HCEC 1CT (cell line): ENCODE measurements at places on chromosomes 4 and X.

- no peak for DNase-seq
These were observed 1552.6 kb downstream of the C4orf33 start for GRCh38 chr4:130648570-130648969.

GRCh38 chr4:121978172-121978516, 26.3 kb upstream of the TRPC3 start:
- DNase-seq: no peak

DNA sequence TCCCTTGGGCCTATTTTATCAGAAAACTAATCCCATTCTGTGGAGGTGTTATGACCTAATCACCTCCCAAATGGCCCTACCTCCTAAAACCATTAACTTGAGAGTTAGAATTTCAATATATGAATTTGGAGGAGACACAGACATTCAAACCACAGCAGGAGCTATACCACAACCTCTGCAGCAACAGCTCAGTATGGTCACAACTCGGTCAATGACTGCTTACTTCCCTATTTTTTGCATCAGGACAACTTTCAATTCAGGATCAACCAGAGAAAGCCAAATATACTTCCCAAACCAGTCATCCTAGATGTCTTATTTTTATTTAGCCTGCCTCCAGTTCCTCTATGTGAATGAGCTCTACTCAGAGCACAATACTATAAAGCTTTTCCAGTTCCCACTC, 11.3 kb upstream of the SMARCA5 start:
- DNase-seq: no peak

- peak; percentile 20 for DNase-seq
These were observed 507 bp downstream of the LIN54 start for GRCh38 chr4:83010111-83010521.

GRCh38 chr4:76380561-76380960, 40.4 kb downstream of the CCDC158 start:
- DNase-seq: no peak

DNA sequence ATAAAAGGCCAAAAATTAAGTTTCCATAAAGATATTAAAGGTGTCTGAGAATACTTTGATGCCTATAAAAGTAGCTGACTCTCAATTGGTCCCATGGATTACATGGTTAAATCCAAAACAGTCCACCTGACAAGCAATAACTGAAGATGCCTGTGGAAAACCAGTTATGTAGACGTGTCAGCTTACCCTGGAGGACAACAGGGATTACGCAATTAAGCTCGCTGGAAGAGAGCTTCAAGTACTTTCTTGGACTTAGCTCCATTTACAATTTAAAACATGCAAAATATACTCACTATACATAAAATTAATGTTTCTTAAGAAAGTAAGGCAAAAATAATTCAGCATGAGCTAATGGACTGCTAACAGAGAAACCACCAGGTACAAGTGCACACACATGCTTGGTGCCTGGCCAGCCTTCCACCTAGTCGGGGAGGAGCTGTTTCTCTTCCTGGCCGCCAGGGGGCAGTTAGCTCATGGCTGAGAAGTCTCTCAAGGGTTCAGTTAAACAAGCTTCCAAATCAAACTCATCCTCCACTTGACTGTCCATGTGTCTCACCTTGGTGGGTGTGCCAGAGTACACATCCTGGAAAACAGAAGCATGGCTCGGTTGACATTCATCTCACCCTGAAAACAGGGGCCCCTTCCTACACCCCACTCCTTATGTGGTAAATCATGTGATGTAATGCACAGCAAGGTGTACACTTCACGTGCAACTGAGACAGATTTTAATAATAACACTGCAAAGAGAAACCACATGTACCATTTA, 9.2 kb upstream of the FAM53A start:
- DNase-seq: peak; percentile 62

DNA sequence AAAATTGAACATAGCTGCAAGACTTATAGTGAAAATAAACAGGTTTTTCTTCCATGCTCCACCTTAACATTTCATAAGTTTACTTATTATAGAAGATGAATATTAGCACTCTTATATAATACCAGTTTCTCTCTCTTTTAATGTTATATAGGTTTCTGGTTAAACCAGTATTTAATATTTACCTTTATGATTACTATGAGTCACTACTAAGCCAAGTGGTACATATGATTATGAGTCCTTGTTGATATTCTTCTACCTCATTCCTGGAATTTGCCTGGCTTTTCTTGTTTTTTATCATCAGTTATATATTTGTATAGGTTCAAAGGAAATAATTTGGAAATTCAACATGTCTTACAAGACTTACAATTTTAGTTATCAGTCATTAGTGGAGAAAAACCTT, 89.9 kb upstream of the MAOA start:
- no peak for DNase-seq

DNA sequence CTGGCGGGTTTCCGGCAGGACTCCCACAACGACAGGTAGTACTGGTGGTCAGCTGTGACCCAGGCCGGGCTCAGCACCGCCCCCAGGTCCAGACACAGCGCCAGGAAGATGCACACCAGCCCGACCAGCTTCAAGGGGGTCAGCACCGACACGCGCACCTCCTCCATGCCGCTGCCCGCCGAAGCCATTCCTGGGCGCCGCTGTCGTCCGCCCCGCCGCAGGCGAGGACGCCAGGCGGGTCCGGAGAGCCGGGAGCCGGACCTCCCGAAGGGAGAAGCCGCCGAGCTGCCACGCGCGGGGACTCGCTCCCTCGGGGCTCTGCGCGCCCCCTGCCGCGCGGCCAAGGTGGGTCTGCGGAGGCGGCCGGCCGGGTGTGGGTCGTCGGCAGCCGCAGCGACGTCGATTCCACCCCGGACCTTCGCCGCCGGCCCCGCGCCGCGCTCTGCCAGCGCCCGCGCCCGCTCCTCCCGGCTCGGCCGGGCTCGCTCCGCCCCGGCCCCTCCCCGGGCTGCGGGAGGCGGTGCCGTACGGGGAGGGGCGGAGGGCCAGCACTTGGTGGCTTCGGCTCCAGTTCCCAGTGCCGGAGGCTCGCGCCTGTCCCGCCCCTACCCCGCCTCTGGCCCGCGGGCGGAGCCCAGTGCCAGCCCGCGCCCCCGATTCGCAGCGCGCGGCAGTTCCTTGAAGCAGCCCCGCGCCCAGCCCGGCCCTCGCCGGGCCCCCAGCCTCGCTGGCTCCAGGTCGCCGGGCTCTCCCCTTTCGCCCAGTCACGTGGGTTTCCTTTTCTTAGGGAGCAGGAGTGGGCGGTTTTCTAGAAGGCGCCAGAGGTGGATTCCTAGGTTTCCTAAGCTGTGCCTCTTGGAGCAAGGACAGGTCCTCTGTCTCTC, at the start of gene TMEM47:
Gene TMEM47 (minus strand): TSS at position 444 of the 884 bp plus-strand sequence. CDS start 256 bp downstream, at position 188.
- DNase-seq: peak; percentile 71

DNA sequence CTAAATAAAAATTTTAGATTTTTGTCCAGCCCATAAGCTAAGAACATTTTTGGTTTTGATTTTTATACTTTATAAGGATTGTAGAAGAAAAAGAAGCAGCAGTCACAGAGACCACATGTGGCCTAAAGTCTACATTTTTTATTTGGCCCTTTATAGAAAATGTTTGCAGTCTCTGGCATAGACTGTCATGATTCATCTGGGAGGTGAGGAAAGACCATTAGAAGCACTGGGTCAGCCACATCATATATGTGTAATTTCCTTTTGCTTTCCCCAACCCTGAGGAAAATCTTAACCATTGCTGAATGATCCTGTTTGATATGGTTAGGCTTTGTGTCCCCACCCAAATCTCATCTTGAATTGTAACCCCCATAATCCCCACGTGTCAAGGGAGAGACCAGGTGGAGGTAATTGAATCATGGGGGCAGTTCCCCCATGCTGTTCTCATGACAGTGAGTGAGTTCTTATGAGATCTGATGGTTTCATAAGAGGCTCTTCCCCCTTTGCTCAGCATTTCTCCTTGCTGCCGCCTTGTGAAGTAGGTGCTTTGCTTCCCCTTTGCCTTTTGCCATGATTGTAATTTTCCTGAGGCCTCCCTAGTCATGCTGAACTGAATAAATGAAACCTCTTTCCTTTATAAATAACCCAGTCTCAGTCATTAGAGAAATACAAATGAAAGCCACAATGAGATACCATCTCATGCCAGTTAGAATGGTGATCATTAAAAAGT, 12.1 kb upstream of the COPS4 start:
- peak; percentile 67 for DNase-seq

DNA sequence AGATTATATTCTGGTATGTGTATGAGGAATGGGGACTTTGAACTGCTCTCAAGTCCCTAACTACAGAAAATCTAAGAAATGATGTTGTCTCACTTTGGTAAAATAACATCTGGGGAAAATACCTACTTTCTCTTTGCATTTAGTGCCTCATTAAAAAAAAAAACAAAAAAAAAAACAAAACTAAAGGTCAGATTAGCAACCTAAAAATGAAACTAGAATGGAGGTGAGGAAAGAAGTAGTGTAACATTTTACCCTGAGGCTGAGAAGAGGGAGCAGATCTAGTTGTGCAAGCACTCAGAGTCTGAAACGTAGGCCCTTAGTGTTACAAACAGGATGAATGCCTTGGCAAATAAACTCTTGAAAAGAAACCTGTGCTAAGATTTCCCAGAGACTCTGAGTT, 56.0 kb downstream of the VGLL1 start:
- no peak for DNase-seq

DNA sequence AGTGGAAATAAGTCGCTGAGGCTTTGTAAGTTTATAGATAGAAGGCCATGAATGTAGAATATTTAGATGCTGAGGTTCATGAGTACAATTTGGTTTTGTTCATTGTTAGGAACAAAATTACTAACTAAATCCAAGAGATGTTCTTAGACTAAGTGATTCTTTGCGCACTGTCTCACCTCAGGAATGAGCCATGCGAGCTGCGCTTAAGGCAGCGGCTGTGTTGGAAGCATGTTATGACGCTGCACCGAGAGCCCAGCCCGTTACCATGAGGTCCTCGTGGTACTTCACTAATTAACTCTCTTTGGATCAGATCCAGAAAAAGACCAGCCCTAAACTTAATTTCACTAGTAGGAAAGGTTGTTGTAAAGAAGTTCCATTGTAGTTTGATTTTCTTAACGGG, 166.2 kb downstream of the RAPGEF2 start:
- DNase-seq: no peak

DNA sequence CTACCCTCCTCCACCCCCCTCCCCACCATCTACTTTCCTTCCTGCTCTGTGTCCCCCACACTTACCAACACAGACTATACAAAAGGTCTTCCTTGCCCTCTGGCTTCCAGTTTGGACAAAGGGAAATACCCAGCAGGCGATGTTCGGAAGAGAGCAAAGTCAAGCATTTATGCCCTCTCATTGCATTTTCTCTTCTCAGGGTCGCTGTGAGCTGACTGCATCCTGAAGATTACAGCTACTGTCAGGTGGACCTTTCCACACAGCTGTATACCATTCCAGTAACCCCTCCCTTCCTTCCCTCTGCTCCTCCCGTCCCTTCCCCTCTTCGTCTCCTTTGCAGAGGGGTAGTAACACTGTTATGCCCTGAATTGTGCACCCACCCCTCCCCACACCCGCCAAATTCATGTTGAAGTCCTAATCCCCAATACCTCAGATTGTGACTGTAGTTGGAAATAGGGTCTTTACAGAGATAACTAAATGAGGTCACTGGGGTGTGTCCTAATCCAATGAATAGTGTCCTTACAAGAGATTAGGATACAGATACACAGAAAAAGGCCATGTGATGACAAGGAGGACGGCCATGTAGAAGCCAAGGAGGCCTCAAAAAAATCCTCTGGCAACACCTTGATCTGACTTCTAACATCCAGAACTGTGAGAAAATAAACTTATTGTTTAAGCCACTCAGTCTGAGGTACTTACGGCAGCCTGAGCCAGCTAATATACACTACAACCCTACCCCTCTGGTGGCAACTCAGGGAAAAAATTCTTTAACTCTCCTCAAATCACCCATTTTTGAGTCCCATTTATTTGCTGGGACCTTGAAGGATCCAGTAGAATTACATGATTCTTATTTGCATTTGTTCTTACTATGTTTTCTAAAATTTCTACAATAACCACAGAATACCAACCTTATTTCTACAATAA, 11.7 kb downstream of the MORF4L2 start:
- DNase-seq: no peak

DNA sequence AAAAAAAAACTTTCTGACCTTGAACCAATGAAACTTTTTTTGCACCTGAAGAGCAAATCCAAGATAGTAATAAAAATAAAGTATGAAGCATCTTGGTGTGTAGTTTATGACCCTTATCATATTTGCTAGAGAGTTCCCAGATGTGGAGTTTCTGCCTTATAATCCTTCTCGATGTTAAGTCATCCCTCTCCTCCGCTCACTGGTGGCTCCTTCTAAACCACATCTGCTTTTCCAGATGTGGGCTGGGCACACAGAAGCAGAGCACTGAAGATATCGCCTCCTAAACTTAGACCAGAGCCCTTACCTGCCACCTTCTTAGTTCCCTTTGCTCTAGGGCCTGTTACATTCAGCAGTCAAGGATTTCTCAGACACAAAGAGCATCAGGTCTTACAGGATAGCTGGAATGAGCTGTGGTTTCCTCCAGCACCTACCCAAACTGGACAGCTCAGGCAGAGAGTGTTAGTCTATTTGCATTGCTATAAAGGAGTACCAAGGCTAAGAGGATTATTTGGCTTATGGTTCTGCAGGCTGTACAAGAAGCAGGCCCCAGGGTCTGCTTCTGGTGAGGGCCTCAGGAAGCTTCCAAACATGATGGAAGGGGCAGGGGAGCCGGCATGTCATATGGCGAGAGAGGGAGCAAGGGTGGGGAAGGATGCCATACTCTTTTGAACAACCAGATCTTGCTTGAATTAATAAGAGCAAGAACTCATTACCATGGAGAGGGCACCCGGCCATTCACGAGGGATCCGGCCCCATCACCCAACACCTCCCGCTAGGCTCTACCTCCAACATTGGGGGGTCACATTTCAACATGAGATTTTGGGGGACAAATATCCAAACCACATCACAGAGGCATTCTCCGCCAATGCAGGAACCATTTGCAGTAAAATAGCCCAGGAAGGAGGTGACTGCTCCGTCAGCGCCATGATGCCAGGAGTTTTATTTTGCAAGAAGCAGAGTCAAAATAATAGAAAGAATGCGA, 75.6 kb upstream of the HELT start:
- DNase-seq: no peak

DNA sequence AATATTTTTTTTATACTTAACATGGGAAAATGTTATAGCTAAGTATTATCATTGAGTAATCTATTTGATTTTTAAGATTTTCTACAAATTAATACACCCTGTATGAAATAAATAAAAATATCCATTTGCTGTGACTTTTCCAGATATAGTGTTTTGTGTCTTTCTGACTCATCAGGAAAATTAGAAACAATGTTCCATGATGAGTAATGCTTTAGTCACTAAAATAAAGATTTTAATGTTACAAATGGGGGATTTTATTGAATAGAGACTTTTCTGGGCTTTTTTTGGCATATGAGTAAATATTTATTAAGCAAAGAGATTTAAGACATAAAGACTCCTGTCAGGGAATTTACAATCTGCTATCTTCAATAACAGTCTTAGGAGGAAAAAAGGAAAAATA, 279.2 kb upstream of the NOCT start:
- DNase-seq: peak; percentile 61

GRCh38 chrX:40831750-40832149, 96.4 kb upstream of the MED14 start:
- DNase-seq: no peak
